ENCODE measurements at places on chromosomes 4 and X.
A peak's percentile ranks its signal among the peaks of the same experiment; 100 is the strongest.

- peak; percentile 42 for DNase-seq
These were observed 487 bp downstream of the TBCK start for GRCh38 chr4:106315476-106315967.

- DNase-seq, result no peak
These were observed 54.1 kb downstream of the SHROOM3 start for GRCh38 chr4:76488888-76489685.

- DNase-seq, result no peak
These were observed 61.0 kb downstream of the CHRNA9 start for GRCh38 chr4:40395908-40396793.

DNA sequence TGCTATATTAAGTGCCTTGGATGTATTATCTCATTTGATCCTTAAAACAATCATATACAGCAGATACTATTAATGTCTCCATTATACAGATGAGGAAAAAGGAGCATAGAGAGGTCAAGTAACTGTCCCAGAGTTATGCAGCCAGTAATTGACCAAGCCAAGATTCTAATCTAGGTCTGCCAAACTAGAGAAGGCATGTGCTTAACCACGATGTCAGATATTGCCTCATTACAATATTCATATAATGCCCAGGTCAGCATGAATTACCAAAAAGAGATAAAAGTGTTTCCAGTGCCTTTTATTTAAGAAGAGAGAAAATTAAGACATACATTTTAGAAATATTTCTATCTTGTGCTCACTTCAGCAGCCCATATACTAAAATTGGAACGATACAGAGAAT, 7.1 kb downstream of the ARHGEF6 start:
- DNase-seq, result no peak

- DNase-seq, result no peak
These were observed 10.9 kb upstream of the PGM2 start for GRCh38 chr4:37815591-37815990.

GRCh38 chr4:71441186-71442169, 102.7 kb downstream of the SLC4A4 start:
- DNase-seq, result no peak

GRCh38 chrX:8960957-8961468, 72.9 kb downstream of the FAM9B start:
- no peak for DNase-seq

Data from activated T-cell treated with anti-CD3 and anti-CD28 coated beads for 24 hours (primary cell).